ENCODE measurements at places on chromosomes 13 and 19.

- no peak for DNase-seq
Measured at GRCh38 chr19:10952809-10953208, 8.0 kb upstream of the SMARCA4 start.

- DNase-seq: peak; percentile 36
Measured at GRCh38 chr13:45700971-45701900, 884 bp upstream of the CBY2 start.

DNA sequence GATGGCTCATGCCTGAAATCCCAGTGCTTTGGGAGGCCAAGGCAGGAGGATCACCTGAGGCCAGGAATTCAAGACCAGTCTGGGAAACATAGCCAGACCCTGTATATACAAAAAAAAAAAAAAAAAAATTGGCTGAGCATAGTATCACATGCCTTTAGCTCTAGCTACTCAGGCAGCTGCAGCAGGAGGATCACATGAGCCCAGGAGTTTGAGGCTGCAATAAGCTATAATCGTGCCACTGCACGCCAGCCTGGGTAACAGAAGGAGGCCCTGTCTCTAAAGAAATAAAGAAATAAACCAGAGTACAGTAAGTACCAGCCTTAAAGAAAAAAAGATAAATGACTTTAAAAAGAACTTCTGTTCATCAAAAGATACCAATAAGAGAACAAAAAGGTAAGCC is 52.9 kb downstream of the FAM124A start:
- no peak for DNase-seq

DNA sequence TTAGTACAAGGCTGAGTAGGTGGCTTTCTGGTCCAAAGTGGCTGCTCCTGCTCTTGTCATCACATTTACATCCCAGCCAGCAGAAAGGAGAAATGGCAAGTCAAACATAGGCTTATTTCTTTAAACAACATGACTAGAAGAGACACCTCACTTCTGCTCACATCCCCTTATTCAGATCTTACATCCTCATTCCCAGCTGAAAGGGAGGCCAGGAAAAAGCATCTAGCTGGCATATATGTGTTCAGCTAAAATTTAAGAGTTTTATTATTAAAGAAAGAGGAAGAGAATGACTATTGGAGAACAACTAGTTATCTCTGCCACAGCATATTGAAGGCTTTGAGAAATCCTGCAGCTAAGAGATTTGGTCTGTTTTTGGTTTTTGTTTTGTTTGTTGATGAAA is 34.1 kb downstream of the RGCC start:
- DNase-seq: peak; percentile 58

- peak; percentile 38 for DNase-seq
Measured at GRCh38 chr19:53158119-53158656, 665 bp downstream of the ZNF347 start.

DNA sequence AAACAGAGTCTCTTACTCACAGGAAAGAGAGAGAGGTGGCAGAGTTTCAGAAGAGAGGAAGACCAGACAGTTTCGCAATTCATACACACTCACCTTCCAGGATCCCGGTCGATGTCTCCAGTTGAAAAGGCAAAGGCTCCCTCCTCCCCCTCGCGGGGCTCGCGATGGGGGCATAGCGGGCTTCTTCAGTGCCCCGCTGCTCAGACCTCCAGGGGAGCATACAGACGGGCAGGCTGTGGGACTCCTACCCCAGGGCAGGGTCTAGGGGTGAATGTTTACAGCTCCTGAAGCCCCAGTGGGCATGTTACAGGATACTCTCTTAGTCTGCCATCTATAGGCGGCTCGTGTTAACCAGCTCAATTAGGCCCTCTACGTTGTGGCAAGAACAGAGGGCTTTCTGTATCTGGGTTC is 139.2 kb downstream of the SLITRK5 start:
- no peak for DNase-seq

GRCh38 chr13:65473196-65473595 is 1756.9 kb downstream of the PCDH9 start:
- DNase-seq: no peak

DNA sequence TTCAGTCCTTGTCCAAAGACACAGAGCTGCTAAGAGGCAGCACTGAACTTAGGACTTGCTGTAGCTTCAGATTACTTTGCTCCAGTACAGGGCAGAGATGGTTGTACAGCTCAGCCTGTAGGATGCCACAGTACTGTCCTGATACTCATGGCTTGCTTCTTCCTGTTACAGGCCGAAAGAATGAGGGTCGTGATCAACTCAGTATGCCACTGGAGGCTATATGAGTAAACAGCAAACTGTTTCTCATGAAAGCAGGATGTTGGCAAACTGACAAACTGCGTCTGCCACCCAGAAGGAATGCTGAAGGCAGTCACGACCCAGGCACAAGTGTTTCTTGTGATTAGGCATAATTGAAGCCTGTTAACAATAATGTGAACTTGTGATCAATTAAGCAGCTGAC is 2.8 kb downstream of the ZNF749 start:
- DNase-seq: no peak

- no peak for DNase-seq
Measured at GRCh38 chr13:31168736-31169135, 7.0 kb upstream of the HSPH1 start.

DNA sequence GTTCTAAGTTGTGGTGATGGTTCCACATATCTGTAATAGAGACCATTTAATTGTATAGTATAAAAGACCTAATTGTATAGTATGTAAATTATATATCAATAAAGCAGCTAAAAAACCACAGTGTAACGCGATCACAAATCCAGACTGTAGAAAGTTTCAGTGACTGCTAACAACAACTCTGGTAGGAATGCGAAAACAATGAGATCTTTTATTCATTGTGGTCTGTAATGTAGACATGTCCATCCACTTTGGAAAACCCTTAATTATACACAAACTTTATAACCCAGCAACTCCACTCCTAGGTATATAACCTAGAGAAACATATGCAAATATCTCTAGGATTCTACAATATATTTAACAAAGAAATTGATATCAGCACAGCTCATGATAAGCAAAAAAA is 549.5 kb downstream of the SLITRK1 start:
- no peak for DNase-seq

- no peak for DNase-seq
Measured at GRCh38 chr13:113579686-113580085, 4.9 kb upstream of the TFDP1 start.

GRCh38 chr13:35669321-35669720 is 192.8 kb upstream of the MAB21L1 start:
- DNase-seq: no peak

- no peak for DNase-seq
Measured at GRCh38 chr13:93298713-93299112, 72.1 kb downstream of the GPC6 start.

- no peak for DNase-seq
Measured at GRCh38 chr19:50464348-50464747, 12.0 kb upstream of the EMC10 start.

- DNase-seq: no peak
Measured at GRCh38 chr13:24002206-24002815, 105.0 kb upstream of the C1QTNF9B start.

- no peak for DNase-seq
Measured at GRCh38 chr19:33631609-33631973, 9.8 kb downstream of the CHST8 start.

DNA sequence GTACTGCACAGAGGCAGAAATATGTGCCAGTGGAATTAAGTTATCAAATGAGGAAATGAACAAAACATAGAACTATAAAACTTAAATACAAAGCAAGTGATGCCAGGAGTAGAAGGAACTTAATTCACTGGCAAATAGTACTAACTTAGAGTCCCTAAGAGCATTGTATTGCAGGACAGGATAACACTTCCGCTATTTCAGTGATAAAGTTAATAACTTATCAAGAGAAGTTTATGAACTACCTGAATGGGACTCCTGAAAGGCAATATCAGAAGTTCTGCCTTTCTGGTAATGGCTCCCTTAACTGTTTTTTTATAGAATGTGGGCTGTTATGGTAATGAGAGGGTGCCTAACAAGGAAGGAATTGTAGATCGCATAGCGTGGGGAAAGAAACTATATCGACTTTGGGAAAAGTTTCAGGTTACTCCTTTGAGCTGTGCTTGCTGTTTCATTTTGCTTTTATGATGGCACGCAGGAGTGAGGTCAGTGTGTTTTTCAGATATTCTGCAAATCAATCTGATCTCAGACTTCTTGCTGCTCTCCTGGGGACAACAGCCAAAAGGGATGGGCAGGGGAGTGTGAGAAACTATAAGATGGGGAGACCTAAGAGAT is 95.3 kb upstream of the MLNR start:
- no peak for DNase-seq

GRCh38 chr19:19110410-19111135 is 27.7 kb downstream of the TMEM161A start:
- no peak for DNase-seq

DNA sequence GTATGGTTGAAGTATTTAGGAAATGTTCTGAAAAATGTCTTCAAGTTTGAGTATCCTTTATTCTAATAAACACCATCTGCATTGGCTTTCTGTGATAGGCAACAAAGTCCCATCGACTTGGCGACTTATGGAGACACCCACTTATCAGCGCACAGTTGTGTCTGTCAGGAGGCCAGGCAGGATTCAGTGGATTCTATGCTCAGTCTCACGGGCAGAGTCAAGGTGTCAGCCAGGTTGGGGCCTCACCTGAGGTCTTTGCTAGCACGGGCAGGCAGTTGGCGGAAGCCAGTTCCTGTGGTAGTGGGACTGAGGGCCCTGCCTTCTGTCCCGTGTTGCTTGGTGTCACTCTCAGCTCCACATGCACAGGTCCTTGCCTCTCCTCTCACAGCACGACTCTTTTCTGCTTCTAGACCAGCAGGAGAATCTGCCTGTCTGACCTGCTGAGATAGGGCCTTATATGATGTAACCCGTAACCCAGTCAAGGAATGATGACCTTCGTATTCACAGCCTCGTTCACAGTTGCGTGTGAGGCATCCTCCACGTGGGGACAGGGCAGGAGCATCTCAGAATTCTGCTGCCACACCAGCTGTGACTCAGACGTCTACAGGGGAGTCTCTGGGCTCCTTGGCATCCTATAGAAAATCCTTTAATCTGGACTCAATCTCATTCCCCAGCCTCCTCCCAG is 10.0 kb downstream of the CUL4A start:
- no peak for DNase-seq

DNA sequence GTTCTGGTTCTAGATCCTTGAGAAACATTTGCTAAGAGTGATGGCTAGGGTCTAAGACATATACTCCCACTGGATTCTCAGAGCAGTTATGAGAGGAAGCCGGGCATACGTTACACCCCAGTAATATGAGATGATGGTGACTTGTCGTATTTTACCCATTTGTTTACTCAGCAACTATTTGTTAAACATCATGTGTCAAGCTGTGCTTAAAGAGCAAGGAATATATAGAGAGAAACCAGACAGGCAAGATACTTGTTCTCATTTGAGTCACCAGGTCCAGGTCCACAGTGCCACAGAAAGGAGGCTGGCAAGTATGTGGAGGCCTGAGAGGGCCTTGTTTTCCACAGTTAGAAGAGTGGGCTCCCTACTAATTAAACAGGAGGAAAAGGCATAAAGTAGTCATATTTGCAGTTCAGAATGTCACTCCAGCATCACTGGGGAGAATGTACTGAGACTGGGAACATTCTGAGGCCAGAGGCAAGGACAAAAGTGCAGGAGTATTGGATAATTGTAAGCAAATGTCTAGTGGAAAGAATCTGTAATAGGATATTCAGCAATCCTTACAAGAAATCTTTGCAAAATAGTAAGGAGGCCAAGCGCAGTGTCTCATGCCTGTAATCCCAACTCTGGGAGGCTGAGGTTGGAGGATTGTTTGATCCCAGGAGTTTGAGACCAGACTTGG is 142.2 kb downstream of the IRS2 start:
- DNase-seq: no peak

Data from suppressor macrophage treated with lipopolysaccharide for 4 hours (primary cell).